ENCODE measurements at places on chromosomes 13 and 19.

DNA sequence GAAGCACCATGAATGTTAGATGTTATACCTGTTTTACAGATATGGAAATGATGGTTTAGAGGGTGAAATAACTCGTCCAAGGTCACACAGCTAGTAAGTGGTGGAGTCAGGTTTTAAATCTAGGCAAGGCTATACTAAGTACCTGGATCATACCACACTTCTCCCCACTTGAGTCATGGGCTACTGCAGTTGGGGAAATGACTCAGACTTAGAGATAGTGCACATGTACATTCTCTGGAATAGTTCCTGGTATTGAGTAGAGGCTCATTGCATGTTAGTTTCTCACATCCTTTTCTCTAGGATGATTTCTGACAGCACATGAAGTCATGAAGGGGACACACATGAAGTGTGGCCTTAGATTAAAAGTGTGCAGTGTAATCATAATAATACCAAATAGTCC, 76.2 kb upstream of the TNFSF11 start:
- no peak for DNase-seq

DNA sequence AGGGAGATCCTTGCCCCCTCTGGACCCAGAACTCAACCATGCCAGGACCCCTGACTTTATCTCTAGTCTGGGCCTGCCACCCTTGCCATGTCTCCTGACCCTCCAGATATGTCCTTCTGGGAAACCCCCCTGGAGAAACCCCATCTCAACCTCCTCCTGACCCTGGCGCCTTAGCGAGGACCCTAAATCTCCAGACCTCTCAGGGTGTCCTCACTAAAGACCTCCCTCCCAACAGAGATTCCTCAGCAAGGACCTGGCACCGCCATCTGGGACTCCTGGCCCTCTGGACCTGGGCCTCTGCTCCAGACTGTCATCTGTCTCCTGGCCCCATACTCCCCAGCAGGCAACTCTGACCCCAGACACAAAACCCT, 1.3 kb downstream of the KCNK6 start:
- no peak for DNase-seq

- no peak for DNase-seq
These were observed 171.1 kb downstream of the UGGT2 start for GRCh38 chr13:95882121-95882520.

- no peak for DNase-seq
These were observed 1611.1 kb downstream of the SLITRK5 start for GRCh38 chr13:89282241-89282640.

GRCh38 chr19:18396471-18397241, 766 bp downstream of the LRRC25 start:
- DNase-seq = no peak

GRCh38 chr13:101654883-101655282, 202.4 kb downstream of the ITGBL1 start:
- DNase-seq = no peak

DNA sequence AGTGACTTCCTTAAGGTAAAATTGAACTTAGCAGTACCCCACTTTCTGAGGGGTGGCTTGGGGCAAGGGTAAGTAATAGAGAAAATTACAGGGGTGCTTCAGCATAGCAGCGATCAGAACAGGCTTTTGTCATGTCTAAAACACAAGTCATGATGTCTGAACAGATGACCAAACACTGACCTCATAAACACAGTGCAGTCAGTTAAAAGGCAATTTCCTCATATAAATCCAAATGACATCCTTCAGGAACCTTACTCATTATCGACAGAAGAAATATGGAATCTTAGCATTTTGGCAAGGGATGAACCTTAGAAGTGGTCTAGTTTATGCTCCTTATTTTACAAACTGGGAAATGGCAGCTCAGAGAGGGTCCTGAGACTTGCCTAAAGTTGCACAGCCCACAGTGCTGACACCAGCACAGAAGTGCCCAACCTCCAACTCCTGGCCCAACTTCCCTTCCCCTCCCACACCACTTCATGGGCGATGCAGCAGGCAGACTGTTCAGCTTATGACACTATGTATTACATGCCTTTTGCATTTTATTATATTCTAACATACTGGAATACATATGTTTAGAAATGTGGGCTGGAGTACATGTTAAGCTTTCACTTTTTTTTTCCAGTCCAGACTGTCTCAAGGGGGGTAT, 3.6 kb downstream of the GJA3 start:
- DNase-seq = no peak

DNA sequence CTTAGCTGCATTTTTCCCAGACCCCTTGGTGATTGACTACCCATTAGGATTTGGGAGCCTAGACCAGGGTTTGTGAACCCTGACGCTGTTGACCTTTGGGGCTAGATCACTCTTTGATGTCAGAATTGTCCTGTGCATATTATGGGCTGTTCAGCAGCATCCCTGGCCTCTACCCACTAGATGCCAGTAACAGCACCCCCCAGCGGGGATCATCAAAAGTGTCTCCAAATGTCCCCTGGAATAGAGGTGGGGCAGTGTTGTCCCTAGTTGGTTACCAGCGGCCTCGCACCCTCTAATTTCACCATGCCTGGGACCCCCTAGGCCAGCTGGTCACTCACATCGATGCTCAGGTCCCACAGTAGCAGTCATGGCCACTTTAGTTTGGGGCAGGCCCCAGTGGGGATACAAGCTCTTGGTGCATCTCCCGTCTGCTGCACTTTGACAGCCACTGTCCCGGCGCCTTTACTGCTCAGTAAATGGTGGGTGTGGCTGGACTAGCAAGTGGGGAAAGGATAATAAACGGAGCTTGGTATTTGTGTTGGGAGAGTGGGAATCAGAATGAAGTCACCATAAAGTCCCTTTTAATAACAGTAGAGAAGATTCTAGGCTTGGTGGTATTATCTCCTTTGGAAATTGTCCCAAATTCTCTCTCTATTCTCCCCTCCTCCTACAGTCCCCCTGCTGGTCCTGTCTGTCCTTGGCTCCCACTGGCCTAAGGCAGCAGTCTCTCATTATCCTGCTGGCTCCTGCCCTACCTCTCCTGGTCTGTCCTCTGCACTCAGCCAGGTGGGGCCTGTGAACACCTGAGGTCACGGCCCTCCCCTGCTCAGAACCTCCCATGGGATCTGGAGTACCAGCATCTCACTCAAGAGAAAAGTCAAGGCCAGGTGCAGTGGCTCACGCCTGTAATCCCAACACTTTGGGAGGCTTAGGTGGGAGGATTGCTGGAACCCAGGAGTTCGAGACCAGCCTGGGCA, 80.6 kb downstream of the SIPA1L3 start:
- DNase-seq = no peak

DNA sequence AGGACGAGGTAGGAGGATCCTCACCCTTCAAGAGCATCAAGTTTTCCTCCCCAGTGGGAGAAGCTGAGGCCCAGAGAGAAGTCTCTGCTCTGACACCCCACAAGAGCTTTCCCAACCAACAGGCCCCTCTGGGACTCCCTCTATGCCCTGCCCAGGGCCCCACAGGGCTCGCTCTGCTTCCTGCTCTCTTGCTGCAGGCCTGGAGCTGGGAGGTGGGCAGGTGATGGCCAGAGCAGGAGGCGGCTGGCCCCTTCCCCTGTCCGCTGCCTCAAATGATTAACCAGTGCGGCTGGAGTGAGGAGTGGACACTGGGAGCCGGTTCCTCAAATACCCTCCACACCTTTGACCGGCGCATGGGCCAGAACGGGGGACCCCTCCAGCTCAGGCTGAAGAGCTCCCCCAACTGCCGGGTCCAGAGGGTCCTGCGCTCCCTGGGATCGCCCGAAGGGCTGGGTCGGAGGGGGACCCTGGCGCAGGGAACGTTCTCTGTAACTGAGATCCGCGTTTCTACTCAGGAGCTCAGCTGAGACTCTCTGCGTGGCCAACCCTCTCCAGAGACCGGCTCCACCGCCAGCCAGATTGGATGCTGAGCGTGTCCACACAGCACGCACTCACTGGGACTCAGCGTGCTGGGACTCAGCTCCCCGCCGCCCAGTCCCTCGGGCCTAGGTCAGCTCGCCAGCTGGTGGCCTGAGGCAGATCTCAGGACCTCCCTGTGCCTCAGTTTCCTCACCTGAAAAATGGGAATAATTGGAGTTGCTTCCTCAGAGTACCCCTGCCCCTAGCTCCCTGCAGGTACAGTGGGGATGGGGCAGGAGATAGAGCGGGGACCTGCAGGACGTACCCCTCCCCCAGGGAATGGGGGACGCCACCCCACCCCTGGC, 6.7 kb upstream of the ONECUT3 start:
- DNase-seq = no peak

DNA sequence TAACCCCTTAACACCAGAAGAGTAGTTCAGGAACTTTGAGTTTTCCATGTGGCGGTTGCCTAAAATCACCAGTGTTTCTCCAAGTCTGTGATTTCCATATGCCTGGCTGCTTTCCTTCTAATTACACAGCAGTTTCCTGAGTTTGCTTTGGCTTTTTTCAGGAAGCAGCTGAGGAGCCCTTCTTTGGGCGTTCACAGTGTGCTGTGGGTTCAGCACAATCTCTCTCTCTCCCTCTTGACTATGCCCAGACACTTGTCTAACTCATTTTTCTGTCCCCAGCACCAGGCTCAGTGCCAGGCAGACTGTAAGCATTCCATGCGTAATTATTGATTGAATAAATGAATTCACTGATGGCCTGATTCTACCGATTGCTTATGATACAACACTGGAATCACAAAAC, 19.7 kb downstream of the SCEL start:
- no peak for DNase-seq

DNA sequence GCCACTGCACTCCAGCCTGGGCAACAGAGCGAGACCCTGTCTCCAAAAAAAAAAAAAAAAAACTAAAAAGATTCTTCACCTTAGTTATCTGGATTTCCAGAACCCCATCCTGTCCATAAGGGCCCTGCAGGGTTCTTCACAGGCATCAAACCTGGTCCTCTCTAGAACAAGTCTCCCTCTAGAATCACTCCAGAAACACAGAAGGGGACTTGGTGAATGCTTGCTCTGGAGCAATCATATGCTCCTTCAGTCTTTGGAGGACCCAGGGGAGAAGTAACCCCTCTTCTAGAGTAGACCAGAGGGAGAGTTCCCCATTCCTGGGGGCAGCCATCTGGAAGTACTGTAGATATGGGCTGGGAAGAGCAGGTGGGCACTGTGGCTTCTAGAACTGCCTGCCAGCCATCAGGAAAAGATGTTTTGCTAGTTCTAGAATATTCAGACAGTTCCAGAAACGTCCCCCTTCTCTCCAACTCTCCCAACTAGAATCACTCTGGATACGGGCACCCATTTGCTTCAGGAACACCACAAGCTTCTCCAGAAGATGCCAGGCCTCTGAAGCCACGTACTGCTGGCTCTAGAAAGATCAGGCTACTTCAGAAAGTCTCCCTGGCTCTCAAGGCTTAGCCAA, 2.8 kb downstream of the FUT1 start:
- DNase-seq = no peak

GRCh38 chr19:34310494-34310981, 54.5 kb upstream of the GPI start:
- DNase-seq = no peak

DNA sequence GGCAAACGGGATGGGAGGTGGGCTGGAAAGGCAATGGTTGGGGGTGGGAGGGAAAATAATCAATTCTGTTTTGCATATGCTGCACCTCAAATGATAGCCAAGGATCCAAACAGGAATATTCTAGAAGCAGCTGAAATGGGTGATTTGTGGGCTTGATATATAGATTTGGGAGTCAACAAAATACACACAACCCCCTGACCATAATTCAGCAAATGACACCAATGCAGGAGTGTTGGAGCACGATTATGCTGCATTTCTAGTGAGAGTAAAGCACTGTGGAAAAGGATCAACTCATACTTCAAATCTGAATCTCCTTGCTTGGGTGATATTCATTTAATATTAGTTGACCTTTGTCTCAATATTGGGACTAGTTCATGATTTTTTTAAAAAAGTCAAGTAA, 36.0 kb downstream of the LCP1 start:
- DNase-seq = no peak

GRCh38 chr13:113327391-113327765, 30.3 kb downstream of the LAMP1 start:
- DNase-seq = no peak

DNA sequence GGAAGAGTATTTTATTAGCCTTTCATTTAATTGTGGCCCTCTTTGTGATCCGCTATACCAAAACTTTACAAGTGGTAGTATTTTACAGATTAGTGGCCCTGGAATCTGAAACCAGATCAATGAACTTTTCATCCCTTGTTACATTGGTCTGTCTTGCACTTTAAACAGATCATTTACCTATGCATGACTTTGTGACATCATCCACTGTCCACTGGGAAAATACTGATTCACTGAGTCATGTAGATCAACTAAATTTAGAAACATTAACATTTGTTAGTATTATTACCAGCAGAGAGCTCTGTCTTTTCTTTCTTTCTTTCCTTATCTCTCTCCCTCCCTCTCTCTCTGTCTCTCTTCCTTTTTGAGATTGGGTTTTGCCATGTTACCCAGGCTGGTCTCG, 17.5 kb downstream of the PCDH8 start:
- DNase-seq = no peak

GRCh38 chr19:14769201-14769600, 9.2 kb downstream of the ADGRE2 start:
- DNase-seq = no peak

DNA sequence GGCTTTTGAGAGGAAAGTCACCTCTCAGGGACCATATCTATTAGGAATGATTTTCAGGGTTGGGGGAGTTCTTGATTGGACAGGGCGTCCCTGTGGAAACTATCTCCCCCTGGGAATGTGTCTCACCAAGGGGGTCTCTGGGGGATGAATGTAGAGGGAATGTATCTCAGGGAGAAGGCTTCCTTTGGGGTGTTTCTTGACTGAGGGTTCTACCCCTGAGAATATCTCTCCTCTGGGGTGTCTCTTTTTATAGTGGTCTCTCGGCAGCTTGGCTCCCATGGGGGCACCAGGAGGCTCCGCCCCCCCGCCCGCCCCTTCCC, 1.0 kb downstream of the RTBDN start:
- no peak for DNase-seq

GRCh38 chr13:42377640-42378382, 105.9 kb downstream of the AKAP11 start:
- no peak for DNase-seq

GRCh38 chr19:38665950-38666662, 18.7 kb downstream of the ACTN4 start:
- no peak for DNase-seq

DNA sequence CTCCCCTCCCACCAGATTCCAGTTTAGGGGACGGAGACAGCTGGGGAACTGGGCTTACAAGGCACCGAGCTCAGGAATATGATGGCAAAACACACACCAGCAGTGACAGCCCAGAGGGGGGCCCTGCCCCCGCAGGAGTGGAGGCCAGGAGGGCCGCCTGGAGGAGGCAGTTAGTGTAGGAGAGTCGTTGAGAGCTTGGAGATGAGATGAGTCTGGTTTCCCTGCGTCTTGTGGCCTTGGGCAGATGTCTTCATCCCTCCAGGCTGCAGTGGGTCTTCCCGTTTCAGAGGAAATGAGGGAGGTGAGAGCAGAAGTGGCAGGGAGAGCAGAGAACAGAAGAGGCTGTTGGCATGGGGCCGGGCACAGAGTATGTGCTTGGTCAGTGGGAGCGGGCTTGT, 4.9 kb downstream of the CELF5 start:
- DNase-seq = no peak
